ENCODE measurements at places on chromosomes 6 and 20. TPM values are rescaled to one million over a fixed set of nuclear protein-coding genes. Genes with fewer than 3 reads are reported as not detected.

The DNAH8 gene
- polyA plus RNA-seq, result 1.1 TPM

GRCh38 chr6:53318429-53318828 lies 30.3 kb downstream of the ELOVL5 start:
- no peak for DNase-seq

GRCh38 chr20:24766826-24767622 lies 182.0 kb upstream of the CST7 start:
- no peak for DNase-seq

GRCh38 chr6:126631363-126631762 lies 291.4 kb downstream of the CENPW start:
- DNase-seq, result peak; percentile 42

- DNase-seq, result no peak
Observed at GRCh38 chr6:90021711-90022110, 127.4 kb downstream of the GJA10 start.

DNA sequence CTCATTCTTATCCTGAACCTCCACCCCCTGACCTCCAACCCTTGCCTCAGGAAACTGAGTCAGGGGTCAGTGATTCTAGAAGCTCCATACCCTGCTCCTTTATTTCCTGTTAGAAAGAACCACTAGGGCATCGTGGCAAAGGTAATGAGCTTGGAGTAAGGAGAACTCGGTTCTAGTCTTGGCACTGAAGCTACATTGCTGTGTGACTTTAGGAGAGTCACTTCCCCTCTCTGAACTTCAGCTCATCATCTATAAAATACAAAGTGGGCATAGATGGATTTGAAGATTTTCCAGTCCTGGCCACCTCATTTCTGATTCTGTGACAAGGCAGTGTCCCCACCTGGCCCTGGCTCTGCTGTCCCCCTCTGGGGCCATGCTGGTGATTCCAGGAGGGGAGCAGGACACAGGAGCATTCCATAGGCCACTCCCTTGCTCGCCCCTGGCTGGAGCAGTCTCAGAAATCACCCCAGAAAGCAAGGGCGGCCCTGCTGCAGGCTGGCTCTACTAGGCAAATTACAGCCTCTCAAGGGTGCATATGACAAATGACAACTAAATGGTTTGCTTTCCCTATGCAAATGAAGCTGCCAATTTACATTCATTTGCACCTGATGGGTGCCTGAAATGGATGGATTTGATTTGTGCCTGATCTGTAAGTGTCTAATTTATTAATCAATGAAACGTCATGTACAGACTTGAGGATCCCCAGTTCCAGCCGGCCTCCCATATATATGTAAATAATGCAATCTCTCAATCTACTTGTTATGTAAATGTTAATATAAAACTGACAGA lies 62.2 kb downstream of the LRFN2 start:
- no peak for DNase-seq

The MRS2 gene
- 45.7 TPM for polyA plus RNA-seq

DNA sequence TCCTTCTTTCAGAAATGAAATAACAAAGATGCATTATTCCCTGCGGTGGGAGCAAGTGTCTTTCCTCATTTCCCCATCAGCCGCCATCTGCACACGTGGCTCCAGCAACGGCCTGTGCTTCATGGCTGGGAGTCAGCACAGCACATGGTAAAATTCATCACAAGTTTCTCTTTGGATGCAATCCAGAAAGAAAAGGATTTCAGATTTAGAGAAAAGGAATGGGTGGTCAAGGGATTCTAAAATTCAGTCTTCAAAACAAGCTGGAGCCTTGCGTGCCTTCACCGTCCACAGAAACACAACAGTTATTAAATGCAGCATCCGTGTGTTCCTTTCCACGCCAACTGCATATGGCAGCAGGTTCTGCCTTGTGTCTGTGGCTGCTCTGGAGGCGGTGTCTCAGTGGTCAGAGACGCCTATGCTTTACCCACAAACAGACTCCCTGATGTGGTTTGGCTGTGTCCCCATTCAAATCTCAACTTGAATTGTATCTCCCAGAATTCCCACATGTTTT lies 107.6 kb downstream of the THBS2 start:
- no peak for DNase-seq

DNA sequence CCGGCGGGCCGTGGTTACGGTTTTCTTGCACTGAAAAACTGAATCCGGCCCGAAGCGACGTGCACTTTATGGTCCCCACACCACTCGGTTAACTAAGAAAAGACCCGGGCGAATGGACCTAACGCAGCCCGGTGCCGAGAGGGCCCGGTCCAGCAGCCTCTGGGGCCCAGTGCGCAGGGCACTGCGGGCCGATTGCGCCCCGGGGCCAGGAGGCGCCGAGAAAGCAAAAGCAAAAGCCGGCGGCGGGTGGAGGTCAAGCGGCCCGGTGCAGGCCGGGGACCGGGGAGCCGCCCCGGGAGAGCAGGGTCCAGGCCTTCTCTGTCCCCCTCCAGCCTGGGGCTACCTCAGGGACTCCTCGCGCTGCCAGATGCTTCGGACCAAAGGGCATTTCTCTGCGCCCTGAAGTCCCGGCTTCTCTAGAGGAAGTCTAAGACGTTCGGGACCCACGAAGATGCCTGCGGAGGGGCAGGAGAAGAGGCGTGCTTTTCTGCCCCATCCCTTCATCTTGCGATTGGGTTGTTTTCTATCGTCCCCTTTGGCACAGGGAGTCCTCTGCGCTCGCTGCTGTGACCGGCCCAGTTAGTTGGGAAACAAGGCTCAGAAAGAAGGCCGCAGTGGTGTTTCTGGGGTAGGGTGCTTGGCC lies 4.4 kb downstream of the FOXF2 start:
- DNase-seq, result no peak

GRCh38 chr6:116221911-116222310 lies 32.0 kb downstream of the TSPYL4 start:
- no peak for DNase-seq

- no peak for DNase-seq
Observed at GRCh38 chr6:167163476-167164011, 5.8 kb upstream of the GPR31 start.

GRCh38 chr6:80480421-80481157 lies 374.1 kb downstream of the BCKDHB start:
- no peak for DNase-seq

- DNase-seq, result no peak
Observed at GRCh38 chr6:31559958-31560696, 12.0 kb upstream of the LTA start.

The HTR1B gene
- 0.27 TPM for polyA plus RNA-seq

The TMEM74B gene
- polyA plus RNA-seq, result 6.7 TPM

The CNKSR3 gene
- 54.0 TPM for polyA plus RNA-seq

- no peak for DNase-seq
Observed at GRCh38 chr6:28312939-28313338, 23.0 kb downstream of the ZSCAN31 start.

The SLC22A1 gene
- 0.89 TPM for polyA plus RNA-seq

The C6orf47 gene
- 18.4 TPM for polyA plus RNA-seq

The SLC25A27 gene
- 44.8 TPM for polyA plus RNA-seq

DNA sequence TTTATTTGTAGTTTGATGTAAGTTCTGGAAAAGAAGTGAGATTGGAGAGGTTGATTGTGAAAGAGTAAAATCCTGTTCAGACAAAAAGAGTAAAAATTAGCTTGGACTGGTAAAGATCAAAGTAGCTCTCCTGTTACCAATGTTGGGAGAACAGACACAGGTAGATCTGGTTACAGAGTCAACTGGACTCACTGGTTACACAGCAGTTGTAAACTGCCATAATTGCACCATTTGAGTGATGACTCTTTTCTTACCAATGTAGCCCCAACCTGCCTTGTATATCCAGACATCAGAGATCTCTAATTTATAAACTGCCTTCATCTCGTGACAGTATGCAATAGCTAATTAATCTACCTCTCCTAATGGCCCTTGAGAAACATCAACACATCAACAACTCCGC lies 165.6 kb upstream of the PRSS16 start:
- no peak for DNase-seq

The RAET1L gene
- polyA plus RNA-seq, result 0.23 TPM

DNA sequence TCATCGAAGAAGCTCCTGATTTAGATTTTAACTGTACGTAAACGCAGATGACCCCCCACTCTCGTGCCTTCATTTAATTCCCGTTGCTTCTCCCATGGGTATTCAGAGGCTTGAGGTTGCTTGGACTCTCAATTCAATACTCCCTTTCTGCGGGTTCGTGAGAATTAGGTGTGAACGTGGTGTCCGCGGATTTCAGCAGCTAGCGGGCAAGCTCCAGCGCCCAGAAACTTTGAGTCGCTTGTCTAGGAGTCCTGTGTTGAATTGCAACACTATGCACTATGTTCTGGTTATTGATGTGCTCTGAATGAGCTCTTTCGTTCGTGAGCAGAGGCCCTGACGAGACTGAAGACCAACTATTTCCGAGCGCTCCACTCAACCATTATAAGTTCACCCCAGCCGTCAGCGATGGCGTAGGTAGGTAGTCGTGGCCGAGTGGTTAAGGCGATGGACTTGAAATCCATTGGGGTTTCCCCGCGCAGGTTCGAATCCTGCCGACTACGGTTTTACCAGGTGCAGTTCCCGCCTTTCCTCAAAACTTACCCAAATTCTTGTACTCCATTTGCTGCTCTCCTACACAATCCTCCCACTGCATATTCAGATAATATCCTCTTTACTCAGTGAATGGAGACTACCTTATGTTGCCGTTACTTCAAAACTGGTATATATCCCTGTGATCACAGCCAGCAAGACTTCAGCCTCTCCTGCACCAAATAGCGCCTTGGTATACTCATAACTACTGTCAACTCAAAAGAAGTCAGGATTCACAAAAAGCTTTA lies 72.6 kb upstream of the ZNF184 start:
- DNase-seq, result no peak

The GINS1 gene
- polyA plus RNA-seq, result 18.9 TPM

DNA sequence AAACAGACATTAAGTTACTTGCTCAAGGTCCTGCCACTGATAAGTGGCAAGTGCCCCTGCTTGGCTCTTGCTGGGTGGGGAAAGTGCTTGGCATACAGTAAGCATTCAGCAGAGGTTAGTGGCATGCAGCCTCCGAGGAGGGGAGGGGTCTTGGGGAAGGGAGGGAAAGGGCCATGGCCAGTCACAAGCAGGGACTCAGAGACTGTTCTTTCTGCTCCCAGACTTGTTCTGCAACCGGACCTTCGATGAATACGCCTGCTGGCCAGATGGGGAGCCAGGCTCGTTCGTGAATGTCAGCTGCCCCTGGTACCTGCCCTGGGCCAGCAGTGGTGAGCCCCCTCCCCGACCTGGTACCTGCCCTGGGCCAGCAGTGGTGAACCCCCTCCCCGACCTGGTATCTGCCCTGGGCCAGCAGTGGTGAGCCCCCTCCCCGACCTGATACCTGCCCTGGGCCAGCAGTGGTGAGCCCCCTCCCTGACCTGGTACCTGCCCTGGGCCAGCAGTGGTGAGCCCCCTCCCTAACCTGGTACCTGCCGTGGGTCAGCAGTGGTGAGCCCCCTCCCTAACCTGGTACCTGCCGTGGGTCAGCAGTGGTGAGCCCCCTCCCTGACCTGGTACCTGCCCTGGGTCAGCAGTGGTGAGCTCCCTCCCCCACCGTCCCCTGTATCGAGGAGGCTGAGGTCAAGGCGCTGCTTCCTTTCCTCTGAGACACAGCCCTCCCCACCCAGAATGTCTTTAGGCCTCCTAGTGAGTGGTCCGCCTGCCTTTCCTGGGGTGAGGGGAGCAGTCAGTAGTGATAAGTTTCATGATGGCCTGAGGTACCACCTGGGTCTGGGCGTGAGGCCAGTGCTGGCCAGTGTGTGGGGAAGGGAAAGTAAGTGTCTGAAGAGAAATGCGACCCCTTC lies 8.9 kb downstream of the GLP1R start:
- DNase-seq, result no peak

The DEFB112 gene
- polyA plus RNA-seq, result not detected

DNA sequence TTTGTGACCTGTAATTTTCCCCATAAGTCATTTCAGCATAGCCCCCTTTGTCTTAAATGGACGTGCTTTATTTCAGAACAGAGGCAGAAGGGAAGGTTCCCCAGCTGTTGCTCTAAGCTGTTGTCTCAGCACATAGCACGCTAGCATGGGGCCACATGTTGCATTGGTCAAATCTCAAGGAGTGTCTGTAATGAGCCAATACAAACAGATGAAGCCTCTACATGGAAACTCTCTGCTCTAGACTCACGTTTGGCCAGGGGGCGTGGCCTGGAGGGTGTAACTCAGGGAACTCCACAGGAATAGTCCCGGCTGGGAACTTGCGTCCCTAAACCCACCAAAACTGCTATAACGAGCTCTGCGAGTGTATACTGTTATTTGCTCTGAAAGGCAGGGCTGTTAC lies 35.2 kb upstream of the SLC22A2 start:
- DNase-seq, result no peak
